ENCODE measurements at places on chromosomes 3 and 15.

- DNase-seq: no peak
Measured at GRCh38 chr3:143036557-143036956, 35.2 kb downstream of the U2SURP start.

DNA sequence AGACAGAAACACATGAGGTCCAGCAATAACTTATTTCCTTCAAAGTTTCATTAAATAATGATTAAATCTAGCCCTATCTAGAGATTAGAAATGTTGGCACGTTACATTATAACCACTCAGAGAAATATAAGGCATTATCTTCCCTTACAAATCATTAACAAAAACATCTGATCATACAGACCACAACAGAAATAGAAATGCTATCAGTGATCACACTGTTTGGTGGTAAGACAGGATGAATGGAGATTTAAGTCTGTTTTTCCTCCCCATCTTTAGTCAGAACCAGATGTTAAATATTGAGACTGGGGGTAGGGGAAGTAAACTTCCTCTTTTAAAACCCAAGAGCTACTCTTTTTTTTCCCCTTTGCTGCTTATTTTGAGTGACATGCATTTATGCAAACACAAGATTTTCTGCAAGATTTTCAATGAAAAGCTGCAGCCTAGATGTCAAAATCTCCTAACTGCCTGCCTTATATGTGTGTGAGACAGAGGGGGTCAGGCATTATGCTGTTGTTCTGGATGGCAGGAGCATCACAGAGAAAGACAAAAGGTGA is 70.4 kb downstream of the CBLB start:
- DNase-seq: no peak

DNA sequence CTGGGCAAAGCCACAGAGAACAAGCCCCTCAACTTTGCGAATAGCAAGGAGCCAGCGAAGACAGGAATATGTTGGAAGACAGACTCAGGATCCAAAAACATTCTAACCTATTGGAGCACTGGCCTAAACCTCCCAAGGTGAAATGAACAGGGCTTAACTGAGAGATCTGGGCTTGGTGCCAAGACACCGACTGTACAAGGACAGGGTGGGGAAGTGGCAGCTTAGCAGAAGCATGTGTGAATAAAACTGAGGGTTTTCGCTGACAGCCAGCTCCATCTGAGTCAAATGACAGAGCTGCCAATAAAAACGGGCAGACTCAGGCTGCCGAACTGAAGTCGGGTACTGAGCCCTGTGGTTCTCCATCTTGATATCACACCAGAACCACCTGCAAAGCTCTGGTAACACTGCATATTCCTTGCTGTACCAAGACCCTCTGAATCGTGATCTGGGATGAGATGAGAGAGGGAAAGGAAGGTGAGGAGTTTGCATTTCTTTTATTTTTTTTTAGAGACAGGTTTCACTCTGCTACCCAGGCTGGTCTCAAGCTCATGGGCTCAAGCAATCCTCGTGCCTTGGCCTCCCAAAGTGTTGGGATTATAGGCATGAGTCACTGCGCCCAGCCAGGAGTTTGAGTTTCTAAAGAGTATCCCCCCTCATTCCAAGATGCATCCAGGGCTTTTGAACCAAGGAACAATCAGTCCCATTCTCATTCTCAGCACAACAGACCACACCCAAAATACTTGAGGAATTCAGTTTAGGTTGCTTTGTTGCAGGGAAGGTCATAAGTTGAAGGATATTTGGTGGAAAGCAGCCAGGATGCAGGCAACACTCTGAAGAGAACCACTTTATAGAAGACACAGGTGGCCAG is 6.0 kb upstream of the PLCB2 start:
- no peak for DNase-seq

- peak; percentile 40 for DNase-seq
Measured at GRCh38 chr3:10602769-10603768, 97.7 kb upstream of the ATP2B2 start.

- DNase-seq: no peak
Measured at GRCh38 chr3:156983559-156983958, 157.4 kb downstream of the LEKR1 start.

GRCh38 chr3:138051947-138052802 is 42.2 kb downstream of the CLDN18 start:
- DNase-seq: no peak

DNA sequence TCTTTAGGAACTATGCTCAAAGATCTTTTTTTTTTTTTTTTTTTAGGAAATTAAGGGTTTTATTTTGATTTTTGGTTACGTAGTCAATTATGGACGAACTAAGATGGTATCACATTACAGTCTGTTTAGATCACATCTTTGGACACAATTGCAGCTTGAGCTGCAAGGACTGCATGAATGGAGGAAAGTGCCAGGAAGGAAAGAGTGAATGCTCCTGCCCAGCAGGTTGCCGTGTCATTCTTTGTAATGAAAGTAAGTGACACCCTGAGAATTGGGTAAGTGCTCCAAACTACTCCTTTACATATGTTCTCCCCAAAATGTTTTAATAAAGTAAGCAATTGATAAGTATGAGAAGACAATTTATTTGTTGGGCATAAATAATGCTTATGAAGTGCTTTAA is 716.5 kb upstream of the GOLIM4 start:
- no peak for DNase-seq

DNA sequence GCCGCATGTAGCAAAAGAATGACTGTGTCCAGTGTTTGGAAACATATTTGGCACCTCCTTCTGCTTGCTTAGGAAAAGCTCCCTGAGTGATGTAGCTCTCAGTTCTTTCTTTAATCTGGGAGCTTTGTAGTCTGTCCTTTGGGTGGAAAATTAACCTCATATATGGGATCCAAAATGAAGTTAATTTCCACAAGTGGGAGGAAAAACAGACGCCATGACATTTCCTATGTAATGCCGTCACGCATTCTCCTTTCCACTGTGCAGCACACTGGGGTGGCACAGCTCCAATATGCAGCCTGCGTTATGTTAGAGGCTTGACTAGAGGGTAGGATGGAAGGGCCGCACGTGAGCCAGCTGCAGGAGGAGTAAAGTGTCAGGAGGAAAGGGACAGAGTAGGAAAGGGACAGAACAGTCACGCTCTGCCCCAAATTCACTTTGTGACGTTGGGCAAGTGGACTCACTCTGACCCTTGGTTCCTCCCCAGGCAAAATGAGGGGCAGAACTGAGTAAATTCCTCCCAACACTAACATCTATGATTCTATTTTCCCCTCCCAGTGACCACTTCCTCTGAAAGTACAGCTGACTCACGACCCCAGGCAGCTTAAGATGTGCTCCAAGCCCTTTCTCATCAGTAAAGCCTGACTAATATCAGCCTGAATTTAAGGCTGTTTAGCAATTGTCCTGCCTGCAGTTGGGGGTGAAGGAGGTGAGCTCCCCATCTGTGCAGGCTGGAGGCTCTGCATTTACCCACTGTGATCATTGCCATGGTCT is 176.5 kb upstream of the PFN2 start:
- DNase-seq: no peak

GRCh38 chr3:191549357-191549756 is 88.4 kb downstream of the PYDC2 start:
- no peak for DNase-seq

GRCh38 chr15:94105760-94106159 is 125.6 kb upstream of the MCTP2 start:
- DNase-seq: no peak

GRCh38 chr3:81443958-81444357 is 317.5 kb downstream of the GBE1 start:
- no peak for DNase-seq

GRCh38 chr3:59839283-59839682 is 789.5 kb upstream of the CFAP20DC start:
- no peak for DNase-seq

GRCh38 chr3:99999536-99999935 is 114.8 kb downstream of the FILIP1L start:
- DNase-seq: no peak

DNA sequence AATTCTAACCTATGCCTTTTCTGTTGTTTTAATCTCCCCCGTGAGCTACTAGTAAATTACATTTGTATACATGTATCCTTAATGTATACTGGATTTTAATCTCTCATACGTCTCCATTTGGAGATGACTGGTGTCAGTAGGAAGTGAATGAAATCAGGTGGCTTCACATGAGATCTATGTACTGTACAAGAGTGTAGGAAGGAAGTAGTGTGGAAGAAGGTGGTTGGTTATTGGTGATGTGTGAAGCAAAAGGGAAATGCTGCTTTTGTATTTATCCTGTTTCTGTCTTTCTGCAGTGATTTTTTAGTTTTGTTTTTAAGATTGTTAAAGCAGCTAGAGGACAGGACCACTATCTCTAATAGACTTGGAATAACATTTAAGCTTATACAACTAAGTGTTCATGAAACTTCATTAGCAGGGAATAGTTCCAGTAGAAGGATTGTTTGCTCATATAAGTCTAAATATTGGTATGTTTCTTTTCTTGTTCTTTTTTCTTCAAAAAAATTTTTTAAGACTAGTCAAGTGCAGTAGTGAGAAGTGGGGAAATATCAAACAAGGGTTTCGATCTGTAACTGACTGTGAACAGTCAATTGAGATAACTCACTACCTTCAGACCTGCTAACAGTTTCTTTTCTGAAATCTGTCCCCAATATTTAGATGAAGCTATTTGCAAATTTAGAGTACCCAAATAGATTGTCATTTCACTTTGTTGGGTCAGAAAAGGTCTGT is 15.3 kb downstream of the SNX1 start:
- no peak for DNase-seq

DNA sequence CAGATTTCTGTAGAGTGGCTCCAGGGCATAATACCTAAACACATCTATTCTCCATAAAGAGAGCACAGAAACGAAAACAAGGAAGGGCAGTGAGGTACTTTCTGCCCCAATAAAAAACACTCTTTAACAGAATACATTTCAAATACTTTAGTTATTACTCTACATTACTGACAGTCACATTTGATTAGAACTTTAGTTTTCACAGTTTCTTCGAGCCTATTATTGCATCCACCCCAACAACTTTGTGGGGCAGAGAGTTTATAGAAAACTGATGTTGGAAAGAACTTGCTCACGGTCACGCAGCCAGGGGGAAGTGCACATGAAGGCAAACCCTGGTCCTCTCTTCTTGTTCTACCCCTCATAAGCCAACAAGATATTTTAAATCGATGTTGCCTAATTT is 9.0 kb downstream of the VPS39 start:
- no peak for DNase-seq

DNA sequence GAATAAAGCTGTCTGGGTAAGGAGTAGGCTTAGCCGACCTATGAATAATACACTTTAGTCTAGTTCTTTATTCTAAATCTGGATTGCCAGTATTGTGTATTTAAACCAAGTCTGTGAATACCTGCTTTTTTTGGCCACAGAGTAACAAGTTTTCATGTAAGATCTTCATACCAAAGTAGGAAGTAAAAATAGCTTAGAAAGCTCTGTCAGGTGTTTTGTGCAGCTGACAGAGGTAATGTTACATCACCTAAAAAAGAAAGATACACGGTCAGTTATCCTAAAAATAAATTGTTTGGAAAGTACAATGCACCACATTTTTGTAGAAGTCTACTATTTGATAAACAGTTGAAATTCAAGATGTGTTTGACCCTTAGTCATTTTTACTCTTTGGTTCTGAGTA is 16.5 kb downstream of the CALML4 start:
- DNase-seq: no peak
